Chondrocyte (in vitro differentiated cells): ENCODE measurements at places on chromosomes 12 and 14. TPM values are rescaled to one million over a fixed set of nuclear protein-coding genes. Genes with fewer than 3 reads are reported as not detected.

Gene BTBD6
- 52.7 to 54.3 TPM (median 53.1 TPM) in 3 replicates for total RNA-seq

Gene EMP1
- 30.7 to 58.3 TPM (median 35.7 TPM) in 3 replicates for total RNA-seq

Gene DNAI7
- 0.44 TPM in 1 of 3 replicates, not detected in the others for total RNA-seq

GRCh38 chr14:74945261-74945851, 10.0 kb downstream of the PGF start:
- no peak for DNase-seq

GRCh38 chr12:39138268-39138667, 232.9 kb upstream of the CPNE8 start:
- DNase-seq, result no peak

DNA sequence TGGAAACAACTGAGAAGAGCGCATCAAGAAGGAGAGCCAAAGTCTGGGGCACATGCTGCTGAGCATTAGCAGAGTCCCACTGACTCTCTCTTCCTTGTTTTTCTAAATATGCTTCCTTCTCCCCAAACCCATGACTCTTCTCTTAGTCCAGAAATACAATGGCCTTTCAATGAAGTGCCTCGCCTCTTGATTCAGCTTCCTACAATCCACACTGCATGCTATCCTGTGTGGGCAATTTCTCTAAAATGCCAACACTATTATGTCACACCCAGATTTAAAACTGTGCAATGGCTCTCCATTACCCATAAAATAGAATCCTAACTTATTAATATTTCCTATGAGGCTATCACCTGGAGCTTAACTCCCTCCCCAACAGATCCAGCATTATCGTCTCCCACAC, 198.6 kb downstream of the RPAP3 start:
- no peak for DNase-seq

DNA sequence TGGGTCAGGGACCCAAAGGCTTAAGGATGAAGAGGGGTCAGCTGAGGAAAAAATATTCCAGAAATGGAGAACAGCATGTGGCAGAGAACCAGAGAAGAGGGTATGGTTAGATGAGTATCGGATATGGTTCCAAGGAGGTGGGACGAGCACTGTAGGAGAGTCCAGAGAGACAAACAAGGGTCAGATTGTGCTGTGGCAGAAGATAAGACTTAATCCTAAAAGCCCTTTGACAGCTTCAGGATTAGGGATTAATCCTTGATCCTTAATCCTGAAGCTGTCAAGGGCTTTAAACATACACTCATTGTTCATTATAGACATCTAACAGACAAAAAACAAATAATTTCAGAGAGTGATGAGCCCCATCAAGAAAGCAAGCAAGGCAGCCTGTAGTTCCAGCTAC, 124.0 kb downstream of the SPTSSA start:
- DNase-seq, result no peak

DNA sequence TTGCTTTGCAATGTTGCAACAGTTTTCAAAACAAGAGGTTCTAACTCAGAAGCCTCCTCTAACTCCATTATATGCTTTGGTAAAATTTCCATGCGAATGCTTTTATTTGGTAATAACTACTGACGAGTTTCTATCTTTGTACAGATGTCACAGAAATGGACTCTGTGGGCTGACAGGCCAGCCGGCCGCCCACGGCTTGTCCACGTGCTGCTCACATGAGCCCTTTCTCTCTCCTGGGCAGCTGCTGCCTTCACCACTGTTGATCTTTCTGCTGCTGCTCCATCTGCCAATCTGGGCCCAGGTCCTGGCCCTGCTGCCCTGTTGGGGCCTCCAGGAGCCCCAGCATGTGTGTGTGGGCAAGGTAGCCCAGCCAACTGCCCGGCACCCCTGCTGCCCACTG, 168.2 kb upstream of the TMEM132C start:
- no peak for DNase-seq
